Nucleus accumbens (tissue), 56 donors: ENCODE measurements at places on chromosomes 12 and 14.

DNA sequence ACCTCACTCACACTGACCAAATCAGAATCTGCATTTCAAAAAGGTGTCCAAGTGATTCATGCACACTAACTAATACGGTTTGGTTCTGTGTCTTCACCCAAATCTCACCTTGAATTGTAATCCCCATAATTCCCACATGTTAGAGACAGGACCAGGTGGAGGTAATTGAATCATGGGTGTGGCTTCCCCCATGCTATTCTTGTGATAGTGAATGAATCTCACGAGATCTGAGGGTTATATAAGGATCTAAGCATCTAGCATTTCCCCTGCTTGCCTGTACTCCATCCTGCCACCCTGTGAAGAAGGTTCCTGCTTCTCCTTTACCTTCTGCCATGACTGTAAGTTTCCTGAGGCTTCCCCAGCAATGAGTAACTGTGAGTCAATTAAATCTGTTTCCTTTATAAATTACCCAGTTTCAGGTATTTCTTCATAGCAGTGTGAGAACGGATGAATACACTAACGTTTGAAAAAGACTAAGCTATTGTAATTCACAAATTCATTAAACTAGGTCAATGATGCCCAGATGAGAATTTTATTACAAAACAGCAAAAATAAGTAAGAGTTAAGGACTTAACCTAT is 759.1 kb downstream of the GALC start:
- no peak for DNase-seq

DNA sequence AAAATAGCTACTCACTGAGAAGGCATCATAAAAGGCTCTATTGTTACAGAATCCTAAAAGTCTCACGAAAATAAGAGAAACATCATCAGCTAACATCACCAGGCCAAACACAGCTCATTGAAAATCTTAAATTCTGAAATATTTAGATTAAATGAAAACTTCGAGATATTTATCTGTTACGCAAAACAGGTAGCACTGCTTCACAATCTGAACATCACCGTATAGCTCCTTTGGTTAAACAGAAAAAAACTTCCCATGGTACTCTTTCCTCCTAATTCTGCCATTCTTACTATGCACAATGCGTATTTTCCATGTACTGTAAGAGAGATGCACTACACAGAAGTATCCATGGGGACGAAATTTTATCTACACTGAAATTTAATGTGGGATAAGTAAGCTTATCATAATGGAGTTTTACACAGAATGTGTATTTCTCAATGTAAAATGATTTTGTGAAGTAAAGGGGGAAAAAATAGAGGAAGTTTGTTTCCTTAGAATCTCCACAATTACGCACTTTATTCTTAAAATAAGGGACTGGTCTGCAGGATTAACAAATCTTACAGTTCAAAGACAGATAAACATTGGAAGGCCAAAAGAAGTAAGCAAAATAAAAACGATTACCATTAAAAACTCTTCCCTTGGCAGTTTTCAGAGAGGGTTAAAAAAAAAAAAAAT is 1.9 kb downstream of the SGPP1 start:
- no peak for DNase-seq

GRCh38 chr12:97048421-97049035 is 141.5 kb downstream of the NEDD1 start:
- DNase-seq, result no peak

DNA sequence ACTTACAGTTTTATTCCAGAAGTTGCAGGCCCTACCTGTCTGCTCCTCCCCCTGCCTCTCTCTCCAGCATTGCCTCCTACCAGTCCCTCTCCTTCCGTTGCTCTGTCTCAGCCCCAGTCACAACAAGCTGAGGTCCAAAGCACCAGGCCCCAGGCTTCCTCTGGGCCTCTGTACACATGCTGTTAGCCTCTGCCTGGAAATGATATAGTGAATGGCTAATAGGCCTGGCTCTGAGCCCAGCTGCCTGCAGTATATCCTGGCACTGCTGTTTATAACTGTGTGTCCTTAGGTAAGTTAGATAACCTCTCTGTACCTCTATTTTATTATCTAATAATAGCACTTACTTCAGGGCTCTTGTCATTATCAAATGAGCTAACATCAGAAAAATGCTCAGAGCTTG is 114.9 kb upstream of the PWP1 start:
- no peak for DNase-seq

DNA sequence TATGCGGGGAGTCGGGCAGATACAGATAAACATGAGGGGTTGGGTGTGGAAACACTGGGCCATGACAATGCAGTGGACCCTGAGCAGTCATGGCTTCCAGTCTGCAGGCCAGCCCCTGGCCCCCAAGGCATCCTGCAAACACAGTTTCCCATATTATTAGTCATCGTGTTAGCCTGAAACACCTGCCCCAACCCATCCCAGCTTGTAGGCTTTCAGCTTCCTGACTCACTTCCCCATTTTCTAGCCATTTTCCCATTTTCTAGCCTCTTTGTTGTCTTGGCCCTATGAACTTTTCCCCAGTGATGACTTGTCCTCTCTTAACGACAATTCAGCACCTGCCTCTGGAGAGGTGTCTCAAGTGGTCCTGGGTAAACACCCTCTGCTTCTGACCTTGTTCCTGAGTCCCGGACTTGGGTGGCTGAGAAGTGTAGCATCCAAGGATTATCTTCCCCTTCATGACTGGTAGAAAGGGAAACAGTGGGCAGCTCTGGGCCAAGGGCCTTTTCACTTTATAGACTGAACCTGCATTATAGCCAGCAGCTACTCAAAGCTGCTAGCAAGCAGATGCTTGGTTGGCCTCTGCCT is 4.3 kb upstream of the PGF start:
- DNase-seq, result no peak

DNA sequence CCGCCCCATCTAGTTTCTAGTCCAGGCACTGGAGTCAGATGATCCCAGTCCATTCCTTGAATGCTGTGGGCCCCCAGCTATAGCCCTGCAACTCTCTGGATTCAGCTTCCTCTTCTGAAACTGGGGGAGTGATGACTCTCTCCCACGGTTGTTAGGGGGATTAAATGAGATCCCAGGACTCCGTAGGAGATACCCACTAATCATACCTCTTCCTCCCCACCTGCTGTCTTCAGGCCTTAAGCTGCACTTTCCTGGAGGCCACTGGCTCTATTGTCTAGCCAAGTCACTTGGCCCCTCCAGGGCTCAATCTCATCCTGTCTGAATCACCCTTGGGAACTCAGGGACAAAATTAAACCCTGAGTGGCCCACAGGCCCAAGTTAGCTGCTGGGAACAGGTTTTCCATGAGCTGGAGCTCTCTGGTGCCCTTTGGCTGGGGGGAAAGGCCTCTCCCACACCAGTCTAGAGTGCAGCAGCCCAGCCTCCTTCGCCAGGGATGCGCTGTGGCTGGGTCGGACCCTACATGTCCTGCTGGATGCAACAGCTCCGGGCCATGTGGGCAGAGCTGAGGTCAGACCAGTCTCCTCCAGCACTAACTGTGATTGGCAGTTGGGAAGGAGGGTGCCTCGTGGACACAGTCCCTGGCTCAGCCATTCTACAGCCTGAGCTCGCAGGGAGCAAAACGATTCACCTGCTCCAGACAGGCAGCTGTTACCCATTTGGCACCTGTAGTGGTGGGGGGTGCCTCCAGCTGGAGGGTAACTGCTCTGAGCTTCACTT is 6.0 kb upstream of the ASB2 start:
- DNase-seq, result no peak

DNA sequence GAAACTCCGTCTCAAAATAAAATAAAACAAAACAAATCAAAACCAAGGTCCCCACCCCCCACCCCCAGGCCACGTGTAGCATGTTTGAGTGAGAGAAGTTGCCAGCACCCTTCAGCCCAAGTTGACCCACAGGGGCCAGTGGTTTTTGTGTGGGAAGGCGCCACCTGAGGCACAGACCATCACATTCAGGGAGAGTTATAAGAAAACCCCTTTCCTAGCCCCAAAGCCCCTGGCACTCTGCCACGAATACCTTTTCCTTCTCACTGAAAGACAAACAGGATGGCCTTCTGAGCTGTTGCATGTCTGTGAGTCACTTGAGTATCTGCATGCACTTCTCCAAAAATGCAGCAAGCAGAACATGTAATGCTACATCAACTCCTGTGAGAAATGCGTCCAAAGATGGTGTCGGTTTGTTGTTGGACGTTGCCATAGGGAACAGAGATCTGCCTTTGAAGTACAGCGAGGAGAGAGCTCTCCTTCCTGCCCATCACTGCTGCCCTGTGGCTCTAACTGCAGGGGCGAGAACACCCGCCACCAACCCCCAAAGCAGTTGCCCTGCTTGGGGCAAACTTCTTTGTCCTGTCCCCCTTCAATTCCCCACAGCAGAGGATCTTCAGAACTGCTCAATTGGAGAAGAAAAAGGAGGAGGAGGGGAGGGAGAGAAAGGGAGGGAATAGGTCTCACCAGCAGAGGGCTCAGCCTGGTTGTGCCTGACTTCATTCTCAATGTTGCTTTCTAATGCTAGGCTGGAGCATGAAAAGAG is 2.7 kb upstream of the TRAF3 start:
- DNase-seq, result peak; percentile 50

DNA sequence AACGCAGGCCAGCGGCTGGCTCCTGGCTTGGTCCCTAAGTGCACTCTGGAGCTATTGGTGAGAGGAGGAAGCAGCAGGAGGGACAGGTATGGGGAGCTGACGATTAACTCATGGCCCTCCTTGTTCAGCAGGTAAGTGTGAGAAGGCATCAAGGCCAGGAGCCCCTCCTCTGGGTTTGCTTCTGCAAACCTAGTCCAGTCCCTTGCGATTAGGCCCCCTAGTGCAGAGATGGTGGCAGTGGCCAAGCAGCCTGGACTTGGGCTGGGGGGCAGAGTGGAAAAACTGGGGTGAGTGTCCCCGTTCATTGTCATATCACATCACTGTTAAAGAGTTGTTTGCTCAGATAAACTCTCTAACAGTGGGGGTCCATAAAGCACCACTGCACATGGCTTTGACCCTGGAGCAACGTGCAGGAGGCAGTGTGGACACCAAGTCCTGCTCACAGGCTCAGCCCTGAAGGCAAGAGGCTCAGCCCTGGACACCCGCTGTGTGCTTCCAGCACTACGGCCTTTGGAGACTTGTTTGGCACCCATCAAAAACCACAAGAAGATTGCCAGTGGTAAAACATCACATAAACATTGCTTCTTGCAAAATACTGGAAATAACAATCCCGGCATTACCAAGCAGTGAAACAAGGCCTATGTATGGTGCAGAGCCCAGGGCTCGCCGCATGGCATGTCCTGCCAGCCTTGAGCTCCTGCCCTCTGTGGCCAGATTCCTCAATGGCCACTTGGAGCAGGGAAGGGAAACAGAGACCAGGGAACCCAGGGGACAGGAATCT is 184.3 kb upstream of the RTL1 start:
- DNase-seq, result no peak

- DNase-seq, result no peak
These were observed 16.5 kb downstream of the SEL1L start for GRCh38 chr14:81516986-81517797.

GRCh38 chr12:120247183-120247582 is 18.3 kb downstream of the PXN start:
- no peak for DNase-seq

- DNase-seq, result no peak
These were observed 50.7 kb downstream of the IQSEC3 start for GRCh38 chr12:117311-117710.

DNA sequence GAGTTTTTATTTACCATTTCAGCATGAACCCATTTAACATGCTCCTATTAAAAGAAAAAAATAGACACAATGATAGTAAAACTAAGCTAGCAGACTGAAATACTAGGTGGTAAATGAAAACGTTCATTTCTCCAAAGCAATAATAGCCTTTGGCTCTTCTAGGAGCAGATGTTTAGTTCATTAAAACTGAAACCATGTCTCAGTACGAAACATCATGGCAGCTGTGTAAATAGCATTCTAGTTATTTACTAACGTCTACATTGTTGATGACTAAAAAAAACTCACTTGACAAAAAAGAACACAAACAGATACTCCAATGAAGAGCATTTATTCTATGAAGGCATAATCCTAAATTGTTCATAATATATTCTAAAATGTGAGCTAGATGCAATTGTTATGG is 17.9 kb downstream of the RECQL start:
- DNase-seq, result no peak

DNA sequence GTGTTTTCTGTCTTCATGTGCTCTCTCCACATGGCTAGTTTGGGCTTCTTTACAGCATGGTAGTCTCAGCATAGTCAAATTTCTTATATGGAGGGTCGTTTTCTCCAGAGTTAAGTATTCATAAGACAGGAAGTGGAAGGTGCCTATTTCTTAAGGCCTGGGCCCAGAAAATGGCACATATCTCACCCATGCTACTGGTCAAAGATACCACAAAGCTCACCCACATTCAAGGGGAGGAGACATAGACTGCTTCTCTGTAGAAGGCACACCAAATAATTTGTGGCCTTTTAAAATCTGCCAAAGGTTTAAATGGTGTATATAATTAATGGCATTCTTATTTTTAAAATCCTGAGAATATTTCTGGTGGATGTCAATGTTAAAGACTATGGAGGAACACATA is 44.8 kb downstream of the CCDC91 start:
- DNase-seq, result no peak

- DNase-seq, result no peak
These were observed 134.7 kb upstream of the GSC start for GRCh38 chr14:94904636-94905035.

DNA sequence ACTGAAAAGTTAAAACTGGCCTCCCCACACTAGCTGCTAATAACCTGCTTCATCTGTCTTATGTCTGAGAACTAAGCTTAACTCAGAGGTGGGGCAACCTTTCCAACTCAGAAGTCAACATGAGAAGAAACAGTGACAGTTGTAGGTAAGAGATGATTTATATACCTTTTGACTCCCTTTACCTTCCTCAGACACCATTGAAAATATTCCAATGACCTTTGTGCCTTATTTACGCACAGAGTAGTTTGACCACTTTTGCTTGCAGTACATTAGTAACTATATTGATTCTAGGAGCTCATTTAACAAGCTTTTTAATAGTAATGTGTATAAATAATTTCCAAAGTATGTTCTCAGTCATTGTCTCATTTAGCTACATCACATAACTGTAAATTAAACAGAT is 77.6 kb downstream of the ALX1 start:
- DNase-seq, result no peak

DNA sequence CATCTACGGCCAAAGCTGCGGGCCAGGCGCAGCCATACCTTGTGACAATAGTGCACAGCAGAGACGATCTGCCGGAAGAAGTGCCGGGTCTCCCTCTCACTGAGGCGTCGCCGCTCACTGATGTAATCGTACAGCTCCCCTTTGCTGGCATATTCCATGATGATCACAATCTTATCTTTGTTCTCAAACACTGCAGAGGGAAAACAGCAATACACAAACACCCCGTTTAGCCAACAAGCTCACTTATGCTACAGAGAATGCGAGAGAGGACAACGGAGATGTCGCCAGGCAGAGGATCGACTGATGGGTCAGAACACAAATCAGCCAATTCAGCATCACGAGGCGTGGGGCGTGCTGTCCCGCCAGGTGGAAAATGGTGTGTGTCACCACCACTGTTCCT is 52.1 kb downstream of the NUAK1 start:
- peak; percentile 35 for DNase-seq

- DNase-seq, result no peak
These were observed 7.2 kb downstream of the FUT8 start for GRCh38 chr14:65419593-65420252.
